BJ (cell line): ENCODE measurements at places on chromosomes 2 and 18. TPM values are rescaled to one million over a fixed set of nuclear protein-coding genes. Genes with fewer than 3 reads are reported as not detected.

The B3GNT2 gene
- 9.4 and 12.0 TPM in 2 replicates for polyA plus RNA-seq

DNA sequence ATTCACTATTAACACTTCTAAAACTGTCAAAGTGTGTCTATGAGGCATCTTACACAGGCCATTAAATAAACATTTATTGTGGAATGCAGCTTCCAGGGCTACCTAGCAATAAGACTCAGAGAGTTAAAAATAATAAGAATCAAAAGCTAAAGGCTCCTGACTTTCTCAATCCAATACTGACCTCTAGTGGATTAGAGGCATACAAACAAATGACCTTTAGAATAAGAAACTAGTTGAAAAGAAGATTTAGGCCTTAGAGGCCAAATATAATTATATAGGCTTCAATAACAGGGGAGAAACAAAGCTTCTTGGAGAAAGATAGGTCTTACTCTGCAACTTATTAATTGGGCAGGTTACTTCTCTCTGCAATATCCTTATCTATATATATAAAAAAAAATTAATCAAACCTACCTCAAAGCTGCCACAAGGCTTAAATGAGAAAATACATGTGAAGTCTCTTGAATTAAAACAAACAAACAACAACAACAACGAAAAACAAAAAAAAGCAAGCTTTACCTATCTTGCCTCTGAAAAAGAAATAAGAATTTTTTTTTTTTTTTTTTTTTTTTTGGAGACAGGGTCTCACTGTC lies 246.1 kb downstream of the EXOC6B start:
- DNase-seq: no peak

The SLC9A4 gene
- polyA plus RNA-seq: not detected in 2 replicates

DNA sequence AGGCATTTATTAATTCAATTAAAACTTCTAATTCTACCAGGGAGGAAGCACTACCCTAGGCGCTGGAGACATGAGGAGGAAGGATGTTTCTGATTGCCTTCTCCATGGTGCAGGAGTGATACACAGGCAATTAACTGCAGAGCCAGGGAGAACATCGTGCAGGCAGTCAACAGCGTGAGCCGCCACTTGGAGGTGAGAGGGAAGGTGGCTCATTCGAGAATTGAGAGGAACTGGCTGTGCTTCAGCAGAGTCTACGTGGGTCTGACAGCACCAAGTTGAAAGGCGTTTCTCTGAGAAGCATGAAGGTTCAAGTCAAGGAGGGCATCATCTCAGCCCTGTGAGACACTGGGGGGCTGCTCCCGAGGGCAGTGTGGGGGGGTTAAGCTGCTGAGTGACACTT lies 388.7 kb upstream of the MYT1L start:
- DNase-seq: no peak

GRCh38 chr18:30618567-30618966 lies 424.0 kb downstream of the DSC3 start:
- no peak for DNase-seq
